ENCODE measurements at places on chromosomes 1 and 21.
A peak's percentile ranks its signal among the peaks of the same experiment; 100 is the strongest.

- no peak for DNase-seq
Observed at GRCh38 chr1:61951731-61952580, 209.7 kb downstream of the PATJ start.

DNA sequence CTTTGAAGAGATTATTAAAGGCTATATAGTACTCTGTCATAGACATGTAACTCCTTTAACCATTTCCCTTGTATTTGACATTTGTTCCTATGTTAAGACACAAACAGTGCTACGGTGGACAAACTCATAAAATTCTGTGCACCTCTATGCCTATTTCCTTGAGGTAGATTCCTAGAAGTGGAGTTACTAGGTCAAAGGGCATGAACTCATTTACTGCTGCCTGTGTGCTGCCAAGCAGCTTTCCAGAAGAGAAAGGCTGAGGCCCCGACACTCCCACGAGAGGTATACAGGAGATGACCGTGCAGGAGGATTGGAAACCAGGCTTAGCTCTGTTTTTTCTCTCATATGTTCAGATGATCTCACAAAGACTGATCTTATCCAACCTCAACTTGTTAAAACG is 34.4 kb upstream of the TENT5C start:
- no peak for DNase-seq

DNA sequence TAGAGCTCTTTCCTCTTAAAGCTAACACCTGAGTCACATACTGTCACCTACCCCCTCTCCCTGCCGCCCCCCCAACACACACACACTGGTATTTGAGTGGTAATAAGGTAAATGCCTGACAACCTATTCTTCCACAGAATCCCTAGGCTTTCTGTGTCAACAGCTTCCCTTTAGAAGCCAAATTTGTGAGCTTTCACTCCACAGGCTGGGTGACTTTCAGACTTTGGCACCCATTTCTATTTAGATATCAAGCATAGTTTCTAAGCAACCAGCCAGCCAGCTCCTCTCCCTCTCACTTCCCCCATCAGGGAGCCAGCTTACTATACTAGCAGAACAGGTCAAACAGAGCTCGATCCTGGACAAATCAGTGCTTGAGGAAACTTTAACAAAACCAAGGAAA is 3.2 kb upstream of the C1orf74 start:
- no peak for DNase-seq

DNA sequence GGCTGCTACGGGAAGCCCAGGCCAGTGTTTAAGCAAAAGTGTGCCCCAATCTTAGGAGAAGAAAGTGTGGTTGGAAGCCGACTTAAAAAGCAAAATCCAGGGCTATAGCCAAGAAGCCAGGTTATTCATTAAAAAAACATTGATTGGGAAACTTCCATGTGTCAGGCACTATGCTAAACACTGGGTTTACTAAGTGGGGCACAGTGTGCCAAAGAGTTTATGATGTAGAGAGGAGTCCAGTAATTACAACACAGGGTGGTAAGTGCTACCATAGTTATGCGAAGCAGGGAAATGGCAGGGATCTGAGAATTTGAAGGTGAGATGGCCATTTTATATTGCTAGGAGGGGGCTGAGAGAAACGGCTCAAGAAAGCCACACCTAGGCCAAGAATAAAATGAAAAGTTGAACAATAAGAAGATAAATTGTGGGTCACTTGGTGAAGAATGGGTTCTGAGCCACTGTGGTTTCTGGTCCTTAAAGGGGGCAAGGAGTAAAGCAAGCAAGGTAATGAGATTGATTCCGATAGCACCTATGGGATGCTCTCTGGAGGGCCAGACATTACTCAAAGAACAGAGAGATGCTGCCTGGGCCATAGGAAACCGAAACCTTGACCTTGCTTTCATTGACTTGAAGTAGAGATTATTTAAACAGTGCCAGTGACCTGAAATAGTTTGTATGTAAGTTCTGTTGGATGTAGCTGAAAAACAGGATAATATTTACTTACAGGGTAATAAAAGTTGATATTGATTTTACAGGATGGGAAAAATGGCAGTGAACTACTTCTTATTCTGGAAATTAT is 177.8 kb downstream of the GIPC2 start:
- DNase-seq: no peak

GRCh38 chr1:38098101-38098847 is 51.7 kb upstream of the POU3F1 start:
- DNase-seq: no peak

- no peak for DNase-seq
Observed at GRCh38 chr1:29739176-29739575, 502.9 kb downstream of the PTPRU start.

DNA sequence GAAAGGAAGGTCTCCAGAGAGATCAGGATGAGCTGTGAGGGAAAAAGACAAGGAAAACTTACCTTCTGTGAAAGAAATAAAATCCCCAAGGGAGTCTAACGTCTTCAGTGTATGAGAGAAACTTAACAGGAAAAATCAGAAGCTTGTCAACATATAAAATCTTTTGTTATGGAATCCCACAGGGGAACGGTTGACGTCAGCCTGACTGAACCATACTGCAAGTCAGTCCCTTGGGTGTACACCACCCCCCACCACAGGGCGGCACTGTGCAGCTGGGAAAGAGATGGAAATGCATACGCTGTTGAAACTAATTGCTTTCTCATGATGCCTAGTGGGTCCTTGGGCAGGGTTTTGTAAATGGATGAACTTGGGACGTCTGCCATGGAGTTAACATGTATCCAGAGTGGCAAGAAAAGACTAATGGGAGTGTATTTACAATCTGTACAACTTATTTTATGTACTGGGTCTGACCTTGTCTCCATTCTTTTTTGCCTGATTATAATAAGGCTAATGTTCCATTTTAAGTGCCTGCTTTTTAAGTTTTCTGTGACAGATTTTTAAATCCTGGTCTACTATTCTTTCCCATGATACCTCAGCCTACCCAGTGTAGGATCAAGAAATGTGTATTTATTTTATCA is 22.7 kb downstream of the UTP25 start:
- peak; percentile 96 for DNase-seq

DNA sequence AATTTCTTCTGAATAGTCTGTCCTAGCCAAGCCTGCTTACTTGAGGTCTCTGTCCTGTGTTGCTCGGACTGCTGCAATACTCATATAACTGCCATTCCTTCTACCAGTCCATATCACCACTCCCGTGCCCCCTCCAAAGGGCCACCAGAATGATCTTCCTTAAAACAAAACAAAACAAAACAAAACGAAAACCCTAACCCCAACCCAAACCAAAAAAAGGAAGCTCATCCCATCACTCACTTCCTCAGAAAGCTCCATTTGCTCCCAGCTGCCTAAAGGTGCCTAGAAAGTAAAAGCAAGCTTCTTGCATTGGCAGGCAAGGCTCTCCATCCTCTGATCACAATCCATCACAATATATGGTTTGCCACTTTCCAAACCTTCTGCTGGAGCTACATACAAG is 20.3 kb downstream of the USP24 start:
- DNase-seq: no peak

- DNase-seq: no peak
Observed at GRCh38 chr1:154391086-154391770, 13.9 kb upstream of the IL6R start.

- DNase-seq: no peak
Observed at GRCh38 chr1:229434005-229434640, at the start of gene ACTA1. TSS of gene ACTA1 (minus strand) at chr1:229434094. CDS start at chr1:229433115, 979 bp downstream.

DNA sequence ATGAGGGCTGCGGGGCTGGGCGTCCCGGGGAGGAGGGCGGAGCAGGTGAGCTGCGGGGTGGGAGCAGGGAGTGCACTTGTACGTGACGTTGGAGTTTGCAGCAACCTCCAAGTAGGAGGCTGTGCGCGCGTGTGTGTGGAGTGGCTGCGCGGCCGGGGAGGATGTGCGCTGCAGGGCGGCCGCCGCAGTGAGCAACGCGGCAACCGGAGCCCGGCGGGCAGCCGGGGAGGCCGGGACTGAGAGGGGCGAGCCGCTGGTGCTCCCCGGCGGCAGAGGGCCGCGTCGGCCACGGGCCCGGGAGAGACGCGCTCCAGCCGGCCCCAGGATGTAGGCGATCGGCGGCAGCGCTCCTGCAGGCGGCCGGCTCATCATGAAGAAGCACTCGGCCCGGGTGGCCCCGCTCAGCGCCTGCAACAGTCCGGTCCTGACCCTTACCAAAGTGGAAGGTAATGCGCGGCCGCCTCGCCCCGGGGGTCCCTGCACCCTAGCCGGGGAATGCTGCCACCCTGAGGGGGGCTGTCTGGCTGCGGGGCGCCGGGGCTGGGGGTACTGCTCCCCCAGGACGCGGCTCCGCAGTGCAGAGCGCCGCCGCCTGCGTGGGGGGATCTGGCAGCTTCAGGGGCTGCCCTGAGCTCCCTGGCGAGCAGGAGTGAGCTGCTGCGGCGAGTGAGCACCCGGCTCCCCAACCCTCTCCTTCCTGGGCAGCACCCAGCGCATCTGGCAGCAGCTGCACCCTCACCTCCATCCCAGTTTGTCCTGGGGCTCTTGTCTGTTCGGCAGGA is 158.9 kb upstream of the COA6 start:
- DNase-seq: no peak

- DNase-seq: no peak
Observed at GRCh38 chr1:43914576-43915525, 18.8 kb upstream of the ARTN start.

DNA sequence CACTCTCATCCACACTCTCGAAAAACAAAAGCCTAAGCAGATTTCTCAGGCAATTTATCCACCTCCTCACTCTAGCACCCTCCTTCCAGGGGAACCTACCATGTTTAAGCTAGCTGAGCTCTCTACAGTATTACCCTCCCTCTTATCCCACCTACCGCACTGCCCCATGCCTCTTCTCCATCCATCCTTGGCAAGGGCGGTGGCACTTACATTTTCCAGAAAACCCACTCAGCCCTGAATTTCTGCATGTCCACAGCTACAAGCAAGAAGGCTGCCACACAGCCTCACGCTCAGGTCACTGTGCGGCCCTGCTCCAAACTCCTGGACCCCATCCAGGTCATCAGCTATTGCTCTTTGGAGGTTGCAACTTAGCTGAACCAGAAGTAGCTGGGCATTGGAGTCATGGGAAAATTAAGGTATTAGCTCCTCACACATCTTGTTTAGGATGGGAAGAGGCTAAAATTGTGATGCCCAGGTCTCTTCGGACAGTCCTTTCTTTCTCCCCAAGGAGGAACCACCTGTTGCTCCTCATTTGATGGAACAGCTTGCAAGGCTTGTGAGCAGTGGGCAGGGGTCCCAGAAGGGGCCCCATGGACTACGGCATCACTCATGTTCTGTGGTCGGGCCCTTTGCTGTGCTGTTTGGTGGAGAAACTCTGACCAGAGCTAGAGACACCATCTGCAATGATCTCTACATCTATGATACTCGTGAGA is 1.1 kb downstream of the KLHDC9 start:
- DNase-seq: no peak

GRCh38 chr1:32954168-32954567 is 10.4 kb downstream of the RNF19B start:
- DNase-seq: no peak

DNA sequence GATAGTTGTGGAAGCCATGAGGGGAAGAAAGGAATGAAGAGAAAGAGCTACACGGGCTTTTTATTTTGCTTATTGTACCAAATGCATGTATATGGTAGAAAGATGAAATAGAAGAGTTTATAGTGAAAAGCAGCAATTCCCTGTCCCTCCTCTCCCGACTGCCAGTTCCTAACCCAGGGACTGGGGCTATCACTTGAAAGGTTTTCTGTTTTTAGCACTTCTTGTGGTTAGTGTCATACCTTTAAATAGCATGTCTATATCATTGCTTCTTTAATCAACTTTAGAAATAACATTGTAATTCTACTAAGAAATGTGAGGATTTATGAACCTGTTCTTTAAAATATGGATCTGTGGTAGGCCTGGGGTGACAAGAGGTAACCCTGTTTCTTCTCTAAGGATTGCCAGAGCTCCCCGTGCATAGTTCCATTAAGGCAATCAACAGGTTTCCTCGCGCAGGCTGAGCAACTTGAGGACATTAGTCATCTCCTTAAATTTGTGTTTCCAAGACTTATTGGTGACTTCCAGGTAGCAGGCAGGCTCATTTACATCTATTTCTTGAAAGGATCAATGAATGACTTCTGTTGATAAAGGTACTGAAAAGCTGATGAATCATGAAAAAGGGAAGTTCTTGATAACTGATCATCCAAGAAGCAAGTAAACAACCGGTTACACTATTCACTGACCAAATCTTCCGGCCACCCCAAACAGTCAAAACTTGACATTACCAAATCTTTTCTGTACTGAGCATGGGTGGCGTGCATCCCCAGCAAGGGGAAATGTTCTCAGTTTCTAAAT is 37.8 kb upstream of the S1PR1 start:
- no peak for DNase-seq

DNA sequence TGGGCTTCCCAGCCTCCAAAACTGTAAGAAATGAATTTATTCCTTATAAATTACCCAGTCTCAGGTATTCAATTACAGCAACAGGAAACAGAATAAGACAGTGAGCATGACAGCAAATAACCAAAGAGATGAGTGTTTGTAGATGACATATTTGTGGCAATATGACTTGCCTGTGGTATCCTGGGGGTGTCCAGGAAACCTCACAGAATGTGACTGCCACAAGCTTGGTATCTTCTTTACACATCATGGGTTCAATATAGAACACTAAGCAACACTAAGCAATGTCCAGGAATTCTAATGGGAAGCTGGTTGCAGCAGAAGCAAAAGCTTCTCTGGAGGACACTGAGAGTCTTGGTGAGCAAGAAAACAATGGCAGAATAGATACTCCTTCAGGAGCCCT is 236.4 kb upstream of the BEND5 start:
- DNase-seq: no peak

GRCh38 chr1:235820061-235820460 is 46.6 kb downstream of the LYST start:
- DNase-seq: no peak

Measured in NCI-H1694 (cell line).